IPS-NIHi11 (cell line): ENCODE measurements at places on chromosomes 1 and 21.
A peak's percentile ranks its signal among the peaks of the same experiment; 100 is the strongest.

DNA sequence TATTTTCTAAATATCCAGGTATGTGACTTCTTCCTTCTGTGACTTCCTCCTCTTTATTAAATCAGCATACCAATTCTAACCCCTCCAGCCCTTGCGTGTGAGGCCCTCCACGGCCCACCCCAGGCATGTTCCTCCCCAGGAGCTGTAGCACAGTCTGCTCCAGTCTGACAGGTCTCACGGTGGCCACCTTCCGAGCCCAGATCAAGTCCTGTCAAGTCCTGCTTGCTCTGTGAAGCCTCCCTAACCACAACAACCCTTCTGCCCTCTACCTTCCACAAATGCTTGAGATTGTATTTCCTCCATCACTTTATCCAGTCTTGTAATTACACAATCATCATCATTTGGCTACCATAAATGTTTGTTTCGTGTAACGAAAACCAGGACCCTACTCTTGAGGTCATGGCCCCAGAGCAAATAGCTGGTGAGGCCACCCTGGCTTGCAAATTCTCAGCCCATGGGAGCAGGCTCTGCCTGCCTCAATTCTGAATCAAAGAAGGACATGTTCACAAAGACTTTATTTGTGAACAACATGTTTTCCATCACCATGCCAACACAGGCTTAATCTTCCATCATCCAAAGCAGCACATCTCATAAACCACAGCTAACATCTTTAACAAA lies 33.0 kb upstream of the S100A7 start:
- no peak for DNase-seq

DNA sequence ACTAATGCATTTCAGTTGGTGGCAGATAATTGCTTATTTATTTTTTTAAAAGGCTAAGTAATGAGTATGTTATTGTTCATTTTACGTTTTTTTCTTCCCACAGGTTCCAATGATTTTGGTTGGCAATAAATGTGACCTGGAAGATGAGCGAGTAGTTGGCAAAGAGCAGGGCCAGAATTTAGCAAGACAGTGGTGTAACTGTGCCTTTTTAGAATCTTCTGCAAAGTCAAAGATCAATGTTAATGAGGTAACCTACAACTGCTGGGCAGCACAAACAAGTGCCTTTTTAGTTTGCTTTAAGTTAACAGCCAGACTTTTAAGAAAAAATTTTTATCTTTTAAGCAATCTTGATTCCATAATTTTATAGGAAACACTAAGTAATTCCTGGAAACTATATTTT lies 35.0 kb downstream of the INKA2 start:
- DNase-seq: no peak

DNA sequence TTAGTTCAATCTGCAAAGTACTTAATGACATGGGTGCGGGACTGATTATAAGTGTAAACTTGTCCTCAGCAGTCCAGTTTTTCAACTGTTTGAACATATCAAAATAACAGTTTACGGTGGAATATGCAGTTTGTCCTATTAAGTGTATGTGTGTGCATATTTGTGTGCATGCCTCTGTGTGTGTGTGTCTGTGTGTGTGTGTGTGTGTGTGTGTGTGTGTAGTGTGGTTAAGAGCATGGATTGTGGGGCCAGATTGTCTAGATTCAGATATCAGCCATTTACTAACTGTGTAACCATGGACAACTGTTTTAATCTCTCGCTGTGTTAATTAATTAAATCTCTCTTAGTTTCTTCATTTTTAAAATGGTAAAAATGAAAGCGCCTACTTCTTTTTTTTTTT lies 39.0 kb downstream of the NEXN start:
- no peak for DNase-seq

DNA sequence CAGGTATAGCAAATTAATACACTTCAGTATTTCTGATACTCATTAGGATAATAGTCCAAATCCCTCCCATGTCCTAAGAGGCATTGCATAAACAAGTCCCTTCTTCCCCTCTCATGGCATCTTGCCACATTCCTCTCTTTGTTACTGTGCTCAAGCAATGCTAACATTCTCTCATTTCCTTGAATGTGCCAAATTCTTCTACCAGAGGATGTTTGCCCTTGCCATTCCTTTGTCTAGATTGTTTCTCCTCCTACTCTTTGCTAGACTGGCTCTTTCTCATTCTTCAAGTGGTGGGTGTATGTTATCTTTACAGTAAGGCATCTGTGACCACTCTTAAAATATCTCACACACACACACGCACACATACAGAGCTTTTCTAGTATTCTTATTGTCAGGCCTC lies 621.0 kb upstream of the CXADR start:
- peak; percentile 19 for DNase-seq

DNA sequence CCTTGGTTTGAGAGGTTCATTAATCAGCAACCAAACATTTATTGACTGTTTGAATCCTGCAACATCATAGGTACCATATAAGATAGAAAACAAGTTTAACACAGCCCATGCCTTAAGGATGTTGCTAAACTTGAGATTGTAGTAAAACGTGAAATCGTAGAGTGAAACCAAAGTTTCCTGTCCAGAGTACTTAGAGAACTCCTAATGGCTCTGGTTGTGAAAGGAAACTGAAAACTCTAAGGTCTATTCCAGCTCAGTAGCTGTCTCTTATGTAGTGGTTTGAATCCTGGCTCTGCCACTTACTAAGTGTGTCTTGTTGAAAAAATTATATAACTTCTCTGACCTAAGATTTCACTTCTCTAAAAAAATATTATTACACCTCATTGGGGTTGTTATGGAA lies 310.9 kb downstream of the NTNG1 start:
- DNase-seq: no peak

GRCh38 chr1:158043232-158043631 lies 49.8 kb downstream of the KIRREL1 start:
- peak; percentile 57 for DNase-seq

DNA sequence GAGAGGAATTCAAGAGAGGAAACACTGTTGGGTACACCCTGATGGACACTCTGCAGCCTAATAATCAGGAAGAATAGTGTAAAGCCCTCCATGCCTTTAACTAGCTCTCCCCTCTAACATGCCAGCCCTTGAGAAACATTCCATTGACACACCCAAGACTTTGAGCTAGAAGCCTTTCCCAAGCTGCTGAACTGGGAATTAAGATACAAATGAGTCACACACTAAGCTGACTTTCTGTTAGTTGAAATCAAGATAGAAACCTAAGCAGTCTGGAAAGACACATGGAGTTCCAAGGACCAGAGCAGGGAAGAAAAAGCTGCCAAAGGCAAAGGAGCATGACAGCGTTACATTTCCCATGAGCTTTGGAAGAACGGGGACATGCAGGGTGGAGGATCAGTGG lies 380.8 kb downstream of the NPHP4 start:
- DNase-seq: no peak

DNA sequence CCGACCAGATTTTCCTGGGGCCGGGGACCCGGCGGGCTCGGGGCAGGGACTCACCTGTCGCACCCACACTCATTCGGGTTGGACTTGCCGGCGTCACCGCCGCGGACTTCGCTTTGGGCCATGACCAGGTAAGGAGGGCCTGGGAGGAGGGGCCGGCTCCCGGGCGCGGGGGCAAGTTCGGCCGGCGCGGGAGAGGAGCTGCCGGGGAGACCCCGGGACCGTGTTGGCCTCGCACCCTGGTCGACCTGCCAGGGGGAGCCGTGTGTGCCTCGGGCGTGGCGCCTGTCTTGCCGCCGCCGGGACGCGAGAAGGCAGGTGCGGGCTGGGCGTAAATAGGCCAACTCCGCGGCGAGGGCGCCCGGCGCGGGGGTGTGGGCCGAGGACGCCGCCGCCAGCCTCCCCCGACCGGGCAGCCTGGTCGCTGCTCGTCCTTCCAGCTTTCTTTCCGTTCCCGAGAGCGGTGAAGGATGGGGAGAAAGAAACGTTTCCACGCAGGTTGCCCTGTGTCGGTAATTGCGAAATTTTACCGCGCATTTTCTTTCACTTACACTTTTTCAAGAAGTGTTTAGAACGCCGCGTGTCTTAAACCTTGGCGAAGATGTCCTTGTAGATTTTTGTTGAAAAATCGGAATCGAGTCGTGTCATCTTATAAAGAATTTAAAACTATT lies 558 bp downstream of the USP1 start:
- peak; percentile 31 for DNase-seq

- DNase-seq: no peak
Measured at GRCh38 chr1:186782791-186783190, 46.0 kb upstream of the PLA2G4A start.

- DNase-seq: no peak
Measured at GRCh38 chr1:53461323-53462044, 2.3 kb downstream of the DMRTB1 start.

DNA sequence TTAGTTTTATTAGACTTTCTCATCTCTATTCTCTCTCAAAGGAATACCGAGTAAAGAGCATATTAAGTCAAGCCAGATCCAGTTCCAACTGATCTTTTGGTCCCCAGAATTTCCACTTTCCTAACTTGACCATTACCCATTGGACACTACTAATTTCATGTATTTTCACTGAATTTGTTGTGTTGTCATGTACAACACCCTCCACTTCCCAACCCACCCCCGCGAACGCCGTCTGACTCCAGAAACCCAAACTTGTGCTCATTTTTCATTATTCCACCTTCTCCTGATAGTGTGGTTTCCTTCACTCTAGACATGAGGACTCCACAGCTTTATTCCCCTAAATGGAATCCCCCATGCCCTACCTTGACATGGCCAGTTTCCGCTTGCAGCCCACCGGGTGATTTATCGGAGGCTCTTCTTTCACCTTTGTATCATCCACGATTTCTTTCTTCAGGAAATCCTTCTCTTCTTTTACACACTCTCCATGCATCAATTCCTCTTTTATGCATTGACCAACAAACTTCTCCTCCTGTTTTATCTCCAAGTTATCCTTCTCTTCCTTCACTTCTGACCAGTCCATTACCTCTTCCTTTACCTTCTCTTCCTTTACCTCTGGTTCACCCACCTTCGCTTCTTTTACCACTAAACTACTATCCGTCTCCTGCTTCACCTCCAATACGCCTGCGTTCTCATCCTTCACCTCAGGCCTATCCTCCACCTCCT lies 805 bp downstream of the ZNHIT6 start:
- DNase-seq: no peak

GRCh38 chr1:25458541-25459298 lies 28.0 kb downstream of the MACO1 start:
- no peak for DNase-seq

GRCh38 chr1:3924825-3925220 lies 24.8 kb upstream of the C1orf174 start:
- no peak for DNase-seq
